ENCODE measurements at places on chromosomes 4 and X.

- DNase-seq = no peak
Measured at GRCh38 chr4:154030152-154030551, 241.3 kb upstream of the SFRP2 start.

GRCh38 chr4:3644849-3645627 is 112.8 kb upstream of the LRPAP1 start:
- no peak for DNase-seq

DNA sequence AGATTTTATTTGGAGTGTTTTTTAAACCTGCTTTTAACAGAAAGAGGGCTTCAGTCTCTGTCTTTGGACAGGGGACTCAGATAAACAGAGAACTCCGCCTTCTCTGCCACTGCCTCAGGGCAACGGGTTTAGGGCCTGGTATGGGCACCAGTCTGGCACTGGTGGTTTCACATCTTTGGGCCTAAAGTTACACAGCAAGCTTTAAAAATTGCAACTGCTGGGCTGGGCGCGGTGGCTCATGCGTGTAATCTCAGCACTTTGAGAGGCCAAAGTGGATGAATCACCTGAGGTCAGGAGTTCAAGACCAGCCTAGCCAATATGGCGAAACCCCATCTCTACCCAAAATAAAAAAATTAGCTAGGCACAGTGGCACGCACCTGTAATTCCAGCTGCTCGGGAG is 10.3 kb upstream of the NAT8L start:
- no peak for DNase-seq

- no peak for DNase-seq
Measured at GRCh38 chrX:105646592-105647372, 175.6 kb upstream of the NRK start.

GRCh38 chrX:144916785-144917184 is 330.5 kb upstream of the SPANXN1 start:
- DNase-seq = no peak
